Endodermal cell (in vitro differentiated cells): ENCODE measurements at places on chromosomes 12 and 14.

- peak; percentile 44 for DNase-seq
Observed at GRCh38 chr14:104424406-104425072, 155.0 kb upstream of the C14orf180 start.

- DNase-seq: peak; percentile 48
Observed at GRCh38 chr12:13222076-13222475, 25.6 kb downstream of the EMP1 start.

DNA sequence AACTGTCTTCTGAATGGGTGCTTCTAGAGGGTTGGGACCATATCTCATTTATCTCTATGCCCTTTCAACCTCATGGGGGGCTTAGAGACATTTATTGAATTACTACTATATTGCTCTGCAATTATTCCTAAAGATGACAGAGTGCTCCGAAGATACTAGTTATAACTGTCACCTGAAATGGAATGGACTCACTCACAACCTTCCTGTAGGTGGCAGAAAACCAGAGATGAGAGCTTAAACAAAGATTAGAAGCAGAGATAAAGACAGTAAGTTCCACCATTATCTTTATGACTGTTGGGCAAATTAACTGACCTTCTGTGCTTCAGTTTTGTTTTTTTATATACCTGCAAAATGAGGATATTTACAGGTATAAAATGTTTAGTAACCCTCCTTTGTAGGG lies 31.5 kb upstream of the GTF2A1 start:
- DNase-seq: no peak

DNA sequence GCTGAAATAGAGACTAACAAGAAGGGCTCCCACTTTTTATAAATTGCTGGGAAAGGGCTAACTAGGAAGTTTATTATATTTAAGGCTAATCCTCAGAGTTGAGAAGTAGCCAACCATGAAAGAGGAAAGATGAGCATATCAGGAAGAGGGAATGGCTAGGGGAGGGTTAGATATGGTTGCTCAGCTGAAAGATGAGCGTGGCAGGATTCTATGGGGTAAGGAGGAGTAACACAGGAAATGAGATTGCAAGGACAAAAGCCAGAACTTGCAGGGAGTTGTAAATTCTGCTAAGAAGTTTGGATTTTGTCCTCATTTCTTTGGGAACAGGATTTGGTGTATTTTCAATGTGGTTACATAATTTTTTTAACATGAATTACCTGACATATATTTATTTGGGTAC lies 127.4 kb upstream of the ATP2B1 start:
- DNase-seq: no peak

- DNase-seq: no peak
Observed at GRCh38 chr12:8995021-8995775, 5.9 kb downstream of the KLRG1 start.

DNA sequence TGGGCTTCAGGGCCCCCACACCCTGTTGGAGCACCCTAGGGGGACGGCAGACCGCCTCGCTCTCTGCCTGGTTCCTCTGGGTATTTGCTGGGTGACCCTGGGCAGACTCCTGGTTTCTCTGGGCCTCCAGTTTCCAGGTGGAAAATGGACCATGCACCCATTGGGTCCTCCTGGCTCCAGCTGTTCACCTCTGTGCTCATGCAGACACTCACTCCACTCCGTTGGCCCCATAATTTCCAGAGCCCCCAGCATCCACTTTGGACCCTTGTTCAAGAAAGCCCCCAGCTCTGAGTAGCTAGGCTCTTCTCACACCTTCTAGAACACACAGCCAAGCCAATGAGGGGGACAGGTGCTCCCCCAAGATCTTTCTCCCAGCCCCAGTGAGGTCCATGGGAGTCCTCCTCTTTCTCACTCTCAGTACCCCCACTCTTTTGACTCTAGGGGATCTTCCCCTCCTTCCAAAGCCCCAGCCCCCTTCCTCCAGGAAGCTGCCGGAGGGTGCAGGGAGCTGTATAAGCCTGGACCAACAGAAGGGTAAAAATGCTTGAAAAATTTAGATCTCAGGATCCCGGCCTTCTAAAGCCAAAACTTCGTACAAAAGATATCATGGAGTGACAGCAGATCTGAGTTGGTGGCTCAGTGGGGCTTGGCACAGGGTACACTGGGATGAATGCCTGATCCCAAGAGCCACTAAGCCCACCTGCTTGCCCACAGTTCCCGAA lies 174.8 kb upstream of the RTL1 start:
- peak; percentile 38 for DNase-seq

GRCh38 chr12:1605129-1606020 lies 11.0 kb upstream of the FBXL14 start:
- DNase-seq: peak; percentile 87

DNA sequence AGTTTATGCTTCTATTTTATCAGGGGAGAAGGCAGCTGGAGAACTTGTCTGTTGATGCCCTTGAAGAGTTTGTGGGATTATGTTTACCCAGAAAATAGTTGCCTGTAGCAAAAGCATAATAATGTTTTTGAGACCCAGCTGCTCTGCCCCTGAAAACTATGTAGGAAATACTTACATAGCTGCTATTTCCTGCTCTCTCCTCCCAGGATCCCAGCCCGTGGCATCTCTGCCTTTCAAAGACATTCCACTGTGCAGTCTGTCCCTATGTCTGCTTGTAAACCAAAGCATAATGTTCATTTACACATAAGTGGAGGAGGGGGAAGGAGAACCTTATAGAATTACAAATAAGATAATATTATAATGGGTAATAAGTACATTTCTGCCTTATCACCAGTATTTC lies 198.7 kb downstream of the SYT1 start:
- DNase-seq: no peak

GRCh38 chr14:20455355-20456300 lies 602 bp downstream of the APEX1 start:
- no peak for DNase-seq

GRCh38 chr14:92241966-92242595 lies 80.9 kb upstream of the SLC24A4 start:
- no peak for DNase-seq

DNA sequence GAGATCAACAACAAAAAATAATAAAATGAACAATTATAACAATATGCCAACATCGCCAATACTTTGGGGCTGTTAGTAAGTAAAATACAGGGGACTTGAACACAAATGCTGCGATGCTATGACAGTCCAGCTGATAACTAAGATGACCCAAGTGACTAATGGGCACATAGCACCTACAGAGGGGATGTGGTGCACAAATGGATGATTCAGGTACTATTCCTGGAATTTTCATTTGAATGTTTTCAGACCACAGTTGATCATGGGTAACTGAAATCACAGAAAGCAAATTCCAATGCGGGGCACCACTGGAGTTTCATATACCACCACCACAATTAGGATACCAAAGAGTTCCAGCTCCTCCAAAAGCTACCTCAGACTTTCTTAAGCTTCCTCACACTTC lies 82.9 kb downstream of the RCOR1 start:
- DNase-seq: no peak

DNA sequence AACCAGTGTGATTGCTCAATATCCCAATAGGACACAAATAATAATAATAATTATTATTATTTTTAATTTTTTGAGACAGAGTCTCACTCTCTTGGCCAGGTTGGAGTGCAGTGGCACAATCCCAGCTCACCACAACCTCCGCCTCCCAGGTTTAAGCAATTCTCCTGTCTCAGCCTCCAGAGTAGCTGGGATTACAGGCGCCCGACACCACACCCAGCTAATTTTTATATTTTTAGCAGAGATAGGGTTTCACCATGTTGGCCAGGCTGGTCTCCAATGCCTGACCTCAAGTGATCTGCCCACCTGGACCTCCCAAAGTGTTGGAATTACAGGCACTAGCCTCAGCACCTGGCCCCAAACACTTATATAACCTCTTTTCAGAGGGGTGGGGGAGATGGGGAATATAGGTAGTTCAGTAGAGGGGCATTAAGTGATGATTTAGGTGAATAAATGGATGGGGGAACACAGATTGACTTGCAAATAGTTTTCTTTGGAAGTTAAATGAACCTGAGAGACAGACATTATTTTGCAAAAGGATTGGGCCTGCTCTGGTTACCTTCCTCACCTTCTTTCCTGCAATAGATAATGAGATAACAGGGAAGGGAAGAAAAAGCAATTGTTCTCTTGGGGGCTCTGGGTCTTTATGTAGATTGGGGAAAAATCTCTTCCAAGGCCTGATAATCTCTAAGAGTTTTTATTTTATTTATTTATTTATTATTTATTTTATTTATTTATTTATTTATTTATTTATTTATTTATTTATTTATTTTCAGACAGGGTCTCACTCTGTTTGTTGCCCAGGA lies 57.7 kb downstream of the RESF1 start:
- DNase-seq: no peak

DNA sequence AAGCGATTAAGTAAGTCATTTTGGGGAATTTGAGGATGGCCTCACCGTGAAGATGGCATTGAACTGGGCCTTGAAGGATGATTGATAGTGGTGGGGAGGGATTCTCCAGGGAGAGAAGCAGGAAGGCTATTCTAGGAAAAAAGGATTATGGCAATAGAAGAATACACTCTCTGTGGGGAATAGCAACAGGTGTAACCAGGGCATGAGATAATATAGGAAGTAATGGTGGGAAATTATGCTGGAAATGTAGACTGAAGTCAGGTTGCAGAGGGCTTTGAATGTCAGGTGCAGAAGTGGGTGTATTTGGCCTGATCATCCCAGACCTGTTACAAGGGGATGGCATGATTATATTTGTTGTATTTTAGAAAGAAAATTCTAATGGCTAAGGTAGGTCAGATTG lies 4.6 kb upstream of the ANO4 start:
- DNase-seq: no peak

GRCh38 chr14:96713426-96713825 lies 83.8 kb upstream of the VRK1 start:
- no peak for DNase-seq

DNA sequence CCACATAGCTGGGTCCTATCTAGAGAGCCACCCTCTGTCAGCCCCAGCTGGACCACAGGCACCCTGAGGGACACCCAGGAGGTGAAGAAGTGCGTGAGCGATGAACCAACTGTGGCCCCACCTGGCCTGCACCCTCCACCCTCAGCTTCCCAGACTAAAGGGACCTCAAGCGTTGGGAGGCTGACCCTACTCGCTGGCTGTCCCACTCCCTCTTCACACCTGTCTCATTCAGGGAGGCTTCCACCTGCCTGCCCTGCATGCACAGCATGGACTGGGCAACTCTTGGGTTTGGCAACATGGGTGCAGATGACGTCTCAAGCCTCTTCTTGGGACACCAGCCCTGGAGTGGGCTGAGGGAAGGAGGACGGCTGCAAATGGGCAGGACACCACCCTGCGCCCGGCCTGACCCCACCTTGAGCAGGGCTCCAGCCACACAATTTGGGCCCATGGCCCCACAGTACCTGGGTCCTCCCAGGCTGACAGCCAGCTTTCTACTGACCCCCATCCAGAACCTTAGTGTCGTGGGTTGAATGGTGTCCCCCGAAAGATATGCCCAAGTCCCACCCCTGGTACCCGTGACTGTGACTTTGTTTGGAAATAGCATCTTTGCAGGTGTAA lies 2.1 kb downstream of the TMEM179 start:
- DNase-seq: peak; percentile 20

DNA sequence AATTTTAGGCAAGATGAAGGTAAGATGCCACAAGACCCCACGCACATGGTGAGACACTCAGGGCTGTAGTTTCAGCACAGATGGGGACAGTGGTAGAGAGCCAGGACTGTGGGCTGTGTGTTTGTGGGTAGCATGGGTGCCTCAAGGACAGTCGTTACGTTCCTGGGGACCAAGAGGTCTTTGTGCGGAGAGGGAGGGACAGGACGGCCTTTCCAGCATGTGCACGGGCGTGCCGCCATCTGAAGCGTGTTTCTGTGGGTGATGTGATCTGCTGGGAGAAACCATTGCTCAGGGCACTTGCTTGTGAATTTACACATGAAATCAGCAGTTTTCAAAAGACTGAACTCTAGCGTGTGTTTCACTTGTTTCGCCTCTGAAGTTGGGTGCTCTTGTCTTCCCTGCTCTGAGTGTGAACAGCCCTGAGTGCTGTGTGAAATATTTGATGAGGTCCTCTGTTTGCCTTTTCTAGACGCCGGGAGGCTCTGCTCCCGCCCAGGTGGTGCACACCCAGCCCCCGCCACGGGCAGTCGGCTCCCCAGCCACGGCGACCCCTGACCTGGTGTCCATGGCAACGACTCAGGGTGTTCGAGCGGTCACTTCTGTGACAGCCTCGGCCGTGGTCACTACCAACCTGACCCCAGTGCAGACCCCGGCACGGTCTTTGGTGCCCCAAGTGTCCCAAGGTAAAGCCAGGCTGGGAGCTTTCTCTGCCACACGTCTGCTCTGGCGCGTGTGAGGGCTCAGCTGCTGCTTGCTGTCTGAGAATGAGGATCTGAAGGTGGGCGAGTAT lies 82.3 kb downstream of the DDX51 start:
- DNase-seq: no peak

- no peak for DNase-seq
Observed at GRCh38 chr14:31419179-31419966, 977 bp downstream of the HEATR5A start.

GRCh38 chr12:80353254-80353653 lies 90.8 kb upstream of the PTPRQ start:
- no peak for DNase-seq

- no peak for DNase-seq
Observed at GRCh38 chr12:42187799-42188198, 43.1 kb upstream of the GXYLT1 start.

DNA sequence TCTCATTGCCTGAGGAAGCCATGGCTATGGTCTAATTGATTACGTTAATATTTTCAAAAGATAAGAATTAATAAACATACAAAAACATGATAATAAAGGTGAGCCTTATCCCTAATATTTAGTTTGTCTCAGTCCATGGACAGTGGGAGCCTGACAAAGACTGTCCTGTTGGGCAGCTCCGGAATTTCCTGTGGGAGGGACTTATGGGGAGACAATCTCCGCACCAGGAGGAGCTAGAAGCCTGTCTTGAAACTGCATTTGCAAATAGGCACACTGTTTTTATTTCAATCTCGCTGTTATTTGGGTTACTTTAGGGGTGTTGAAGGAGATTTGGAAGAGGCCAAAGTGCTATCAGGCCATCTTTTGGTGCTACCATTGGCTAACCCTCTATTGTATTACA lies 50.8 kb upstream of the ZDHHC17 start:
- peak; percentile 79 for DNase-seq

- DNase-seq: no peak
Observed at GRCh38 chr12:47270782-47271664, 191.3 kb upstream of the AMIGO2 start.

- peak; percentile 46 for DNase-seq
Observed at GRCh38 chr14:51539571-51540037, 112.1 kb upstream of the FRMD6 start.

- no peak for DNase-seq
Observed at GRCh38 chr12:112837629-112838197, 46.2 kb downstream of the RPH3A start.

GRCh38 chr12:63816031-63816430 lies 28.5 kb upstream of the SRGAP1 start:
- no peak for DNase-seq

GRCh38 chr12:117032593-117033381 lies 66.4 kb downstream of the TESC start:
- peak; percentile 78 for DNase-seq

GRCh38 chr12:11228296-11228879 lies 41.1 kb downstream of the PRB3 start:
- DNase-seq: peak; percentile 93

DNA sequence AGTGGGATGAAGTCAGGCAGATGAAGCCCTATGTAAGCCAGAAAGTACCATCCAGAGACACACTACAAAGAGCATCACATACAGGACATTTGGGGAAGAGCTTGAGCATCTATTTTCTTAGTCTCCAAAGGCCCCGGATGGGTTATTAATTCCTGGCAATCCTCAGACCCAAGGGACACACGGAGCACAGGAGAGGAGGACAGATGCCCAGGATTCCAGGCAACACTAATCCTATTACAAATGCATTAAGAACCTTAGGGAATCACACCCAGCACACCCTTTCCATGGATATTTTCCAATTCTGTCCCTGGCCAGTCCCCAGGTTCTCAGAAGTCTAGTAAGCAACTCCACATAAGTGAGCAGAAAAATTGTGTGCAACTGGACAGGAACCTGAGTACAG lies 65.9 kb downstream of the CMKLR1 start:
- no peak for DNase-seq
